ENCODE measurements at places on chromosomes 7 and 10.

DNA sequence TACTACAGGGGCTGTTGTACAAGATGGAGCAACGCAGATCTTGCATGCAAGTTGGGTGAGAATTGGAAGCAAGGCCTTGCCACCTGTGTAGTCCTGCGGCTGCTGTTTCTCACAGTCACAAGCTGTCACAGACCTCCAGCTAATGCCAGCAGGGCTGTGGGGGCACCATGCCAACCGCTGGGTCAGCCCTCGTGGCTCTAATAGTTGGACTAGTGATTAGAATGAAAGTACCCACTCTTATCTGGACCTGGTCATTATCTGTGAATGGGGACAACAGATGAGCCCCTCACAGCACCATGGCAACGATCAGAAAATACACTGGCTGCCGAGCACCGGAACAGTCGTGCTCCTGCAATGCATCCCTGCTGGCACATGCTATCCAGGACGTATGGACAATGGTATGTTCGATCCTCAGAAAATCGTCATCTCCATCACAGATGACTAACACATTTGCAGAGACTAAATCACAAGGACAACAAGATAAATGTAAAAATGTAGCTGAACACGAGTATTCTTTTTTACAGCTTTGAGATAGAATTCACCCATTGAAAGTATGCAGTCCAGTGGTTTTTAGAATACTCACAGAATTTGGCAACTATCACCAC lies 80.4 kb upstream of the CALN1 start:
- no peak for DNase-seq

DNA sequence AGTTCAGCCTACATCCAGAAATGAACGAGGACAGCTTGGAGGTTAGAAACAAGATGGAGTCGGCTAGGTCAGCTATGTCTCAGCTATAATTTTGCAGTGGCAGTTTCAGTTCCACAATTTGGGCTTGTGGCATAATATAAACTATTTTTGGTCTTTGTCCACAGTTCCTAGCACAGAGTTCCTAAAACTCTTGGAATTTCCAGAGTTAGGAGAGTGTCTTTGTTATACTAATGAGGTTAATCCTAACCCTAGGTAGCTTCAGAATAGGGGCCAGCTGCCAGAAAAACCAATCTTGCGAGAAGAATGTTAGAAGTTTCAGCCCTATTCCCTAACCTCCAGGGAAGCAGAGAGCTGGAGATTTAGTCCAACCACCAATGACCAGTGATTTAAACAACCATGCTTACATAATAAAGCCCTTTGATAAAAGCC lies 131.9 kb downstream of the AKR1D1 start:
- no peak for DNase-seq

DNA sequence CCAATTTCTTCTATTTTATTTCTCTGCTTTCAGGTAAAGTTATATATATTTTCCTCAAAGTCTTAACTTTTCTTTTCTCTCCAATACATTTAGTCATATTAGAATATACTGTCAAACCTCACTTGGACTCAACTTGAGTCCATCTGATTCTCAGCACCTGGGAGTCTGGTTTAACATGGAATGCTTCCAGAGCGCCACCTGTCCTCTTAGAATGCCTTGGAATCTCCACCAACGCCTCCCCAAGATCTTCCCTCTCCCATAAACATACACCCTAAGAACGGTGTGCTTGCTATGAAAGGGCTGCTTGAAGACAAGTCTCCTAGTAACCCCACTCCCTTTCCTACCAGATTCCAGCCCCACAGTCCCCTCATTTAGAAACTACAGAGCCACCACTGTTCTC lies 229.1 kb upstream of the MKLN1 start:
- no peak for DNase-seq

DNA sequence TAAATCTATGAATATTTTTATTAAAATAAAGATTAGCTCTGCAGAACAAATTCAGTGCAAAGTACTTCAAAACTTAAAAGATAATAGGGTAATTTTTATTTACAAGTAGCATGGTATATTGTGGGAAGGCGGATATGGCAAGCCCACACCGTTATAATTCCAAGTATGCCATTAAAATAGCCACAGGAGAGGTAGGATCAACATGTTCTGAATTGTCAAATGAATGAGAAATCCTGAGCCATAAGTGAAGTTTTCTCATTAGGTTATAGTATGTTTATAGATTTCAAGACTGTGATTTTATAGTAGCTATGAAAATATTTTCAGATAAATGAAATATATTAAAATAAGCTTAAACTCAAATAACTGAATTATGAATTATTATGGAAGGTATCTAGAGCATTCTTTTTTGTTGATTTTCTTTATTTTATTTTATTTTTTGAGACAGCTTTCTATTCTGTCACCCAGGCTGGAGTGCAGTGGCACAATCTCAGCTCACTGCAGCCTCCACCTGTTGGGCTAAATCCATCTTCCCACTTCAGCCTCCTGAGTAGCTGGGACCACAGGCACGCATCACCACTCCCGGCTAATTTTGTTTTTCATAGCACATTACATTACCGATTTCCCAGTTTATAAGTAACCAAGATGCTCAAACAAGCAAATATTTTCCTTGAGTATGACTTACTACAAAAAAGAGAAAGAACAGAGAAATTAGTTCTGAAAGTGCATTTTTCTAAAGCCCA lies 956.6 kb downstream of the GATA3 start:
- DNase-seq: no peak

- no peak for DNase-seq
Measured at GRCh38 chr10:78706256-78706655, 362.5 kb upstream of the ZMIZ1 start.

- DNase-seq: no peak
Measured at GRCh38 chr10:79438699-79439085, 6.7 kb downstream of the ZCCHC24 start.

GRCh38 chr7:132475037-132475668 lies 101.1 kb downstream of the PLXNA4 start:
- no peak for DNase-seq

GRCh38 chr7:45969940-45970339 lies 48.9 kb upstream of the IGFBP3 start:
- no peak for DNase-seq

GRCh38 chr7:122764020-122764419 lies 61.3 kb upstream of the RNF148 start:
- DNase-seq: no peak

DNA sequence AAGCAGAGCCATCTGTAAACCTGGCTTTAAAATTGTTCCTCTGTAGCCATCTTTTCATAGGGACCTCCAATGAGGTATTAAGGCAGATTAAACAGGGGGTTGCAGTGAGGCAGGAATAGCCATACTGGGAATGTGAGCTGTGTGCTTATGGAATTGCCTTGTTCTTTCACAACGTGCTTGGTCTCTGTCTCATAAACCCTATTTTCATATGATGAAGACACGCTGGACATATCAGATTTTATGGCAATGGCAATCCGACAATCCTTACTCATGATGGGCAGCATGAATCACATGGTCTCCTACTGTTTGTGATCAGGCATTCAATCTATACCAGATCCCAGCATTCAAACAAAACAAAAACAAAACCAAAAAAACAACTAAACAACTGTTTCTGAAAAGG lies 418.9 kb upstream of the NRP1 start:
- no peak for DNase-seq

DNA sequence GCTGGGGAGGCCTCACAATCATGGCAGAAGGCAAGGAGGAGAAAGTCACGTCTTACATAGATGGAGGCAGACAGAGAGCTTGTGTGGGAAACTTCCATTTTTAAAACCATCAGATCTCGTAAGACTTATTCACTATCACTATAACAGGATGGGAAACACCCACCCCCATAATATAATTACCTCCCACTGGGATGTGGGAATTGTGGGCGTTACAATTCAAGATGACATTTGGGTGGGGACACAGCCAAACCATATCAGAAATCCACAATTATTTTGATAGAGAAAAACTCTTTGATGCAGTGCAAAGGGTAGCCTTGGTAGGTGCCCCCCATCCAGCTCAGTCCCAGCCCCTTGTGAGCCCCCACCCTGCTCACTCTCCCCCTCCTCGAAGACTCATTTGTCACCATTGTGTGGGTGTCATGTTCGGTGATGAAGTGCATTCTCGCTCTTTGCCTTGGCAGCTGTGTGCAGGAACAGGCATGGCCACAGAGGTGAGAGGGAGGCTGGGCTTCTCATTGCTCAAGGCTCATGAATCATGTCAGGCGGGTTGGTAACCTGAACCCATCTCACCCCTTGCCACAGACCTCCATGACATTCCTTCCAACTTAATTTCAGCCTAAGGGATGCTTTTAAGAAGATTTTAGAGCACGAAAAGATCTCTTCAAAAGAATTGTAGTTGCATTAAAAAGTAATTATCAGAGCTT lies 75.9 kb downstream of the BUB3 start:
- DNase-seq: no peak

DNA sequence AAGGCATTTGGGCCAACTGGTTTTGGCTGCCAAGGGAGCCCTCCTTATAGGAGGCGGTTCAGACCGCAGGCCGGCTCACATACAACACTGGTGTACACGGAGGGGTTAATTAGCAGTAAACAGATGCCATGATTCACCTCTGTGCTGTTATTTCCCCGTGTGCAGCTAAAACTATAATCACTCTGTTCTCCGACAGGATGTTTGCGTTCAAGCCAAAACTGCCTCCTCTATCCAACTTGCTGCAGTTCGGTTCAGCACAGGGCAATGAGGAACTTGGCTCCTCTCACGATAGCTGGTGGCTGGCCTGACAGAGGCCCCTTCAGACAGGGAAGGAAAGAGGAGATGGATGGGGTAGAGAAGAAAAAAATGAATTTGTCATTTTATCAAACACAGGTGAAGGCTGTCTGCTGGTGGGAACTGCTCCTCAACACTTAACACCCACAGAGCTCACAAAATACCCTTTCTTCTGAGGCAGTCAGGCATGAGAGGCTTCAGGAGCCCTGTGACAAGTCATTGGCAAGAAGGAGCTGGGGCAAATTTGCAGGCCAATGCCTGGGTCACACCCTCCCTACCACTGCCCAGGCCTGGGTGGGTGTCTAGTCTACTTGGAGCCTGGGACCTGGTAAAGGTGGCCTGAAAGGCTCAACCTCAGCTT lies 24.0 kb downstream of the KCNMA1 start:
- no peak for DNase-seq

- DNase-seq: no peak
Measured at GRCh38 chr10:28793482-28793881, 116.2 kb downstream of the BAMBI start.

- DNase-seq: no peak
Measured at GRCh38 chr10:50874723-50875122, 10.7 kb downstream of the A1CF start.

DNA sequence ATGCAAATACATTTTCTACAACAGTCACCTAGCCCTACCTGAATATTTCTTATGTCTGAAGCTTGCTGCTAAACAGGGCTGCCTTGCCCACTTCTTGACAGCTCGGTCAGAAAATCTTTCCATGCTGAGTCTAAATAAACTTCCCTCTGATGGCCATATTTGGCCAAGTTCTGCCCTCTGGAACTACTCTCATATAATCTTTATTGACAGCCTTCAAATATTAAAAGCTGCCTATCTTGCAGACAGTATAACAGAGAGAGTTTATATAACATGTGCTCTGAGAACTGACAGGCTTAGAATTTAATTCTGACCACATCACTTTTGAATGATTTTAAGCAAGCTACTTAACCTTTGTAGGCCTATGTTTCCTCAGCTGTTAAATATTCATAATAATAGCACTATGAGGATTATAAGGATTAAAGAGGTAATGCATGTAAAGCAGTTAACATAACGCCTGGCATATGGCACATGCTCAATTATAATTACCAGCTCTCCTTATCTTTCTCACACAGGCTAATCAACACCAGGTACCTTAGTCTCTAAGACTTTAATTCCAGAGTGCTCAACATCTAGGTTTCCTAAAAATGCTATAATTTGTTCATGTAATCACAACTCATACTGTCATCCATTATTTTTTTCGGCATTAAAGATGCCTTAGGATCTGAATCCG lies 334.1 kb downstream of the HPSE2 start:
- DNase-seq: no peak

DNA sequence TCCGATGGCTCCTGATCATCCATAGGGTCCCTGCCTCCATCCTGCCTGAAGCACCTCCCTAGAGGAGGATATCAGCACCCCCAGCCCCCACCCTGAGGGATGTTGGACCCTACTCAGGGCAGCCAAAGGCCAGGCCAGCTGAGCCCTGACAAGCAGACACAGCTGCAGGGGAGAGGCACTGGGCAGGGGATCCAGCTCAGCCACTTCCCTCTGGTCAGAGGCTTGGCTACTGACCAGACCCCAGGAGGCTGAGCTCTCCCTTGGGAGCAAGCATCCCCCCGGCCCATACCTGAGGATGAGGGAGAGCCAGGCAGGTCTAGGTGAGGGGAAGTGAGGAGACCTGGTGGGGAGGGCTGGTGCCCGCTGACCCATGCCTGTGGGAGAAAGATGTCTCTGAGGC lies 6.6 kb downstream of the LDB3 start:
- no peak for DNase-seq

GRCh38 chr7:2016021-2016631 lies 216.6 kb downstream of the MAD1L1 start:
- no peak for DNase-seq

GRCh38 chr7:50614721-50615518 lies 49.7 kb upstream of the DDC start:
- DNase-seq: no peak

DNA sequence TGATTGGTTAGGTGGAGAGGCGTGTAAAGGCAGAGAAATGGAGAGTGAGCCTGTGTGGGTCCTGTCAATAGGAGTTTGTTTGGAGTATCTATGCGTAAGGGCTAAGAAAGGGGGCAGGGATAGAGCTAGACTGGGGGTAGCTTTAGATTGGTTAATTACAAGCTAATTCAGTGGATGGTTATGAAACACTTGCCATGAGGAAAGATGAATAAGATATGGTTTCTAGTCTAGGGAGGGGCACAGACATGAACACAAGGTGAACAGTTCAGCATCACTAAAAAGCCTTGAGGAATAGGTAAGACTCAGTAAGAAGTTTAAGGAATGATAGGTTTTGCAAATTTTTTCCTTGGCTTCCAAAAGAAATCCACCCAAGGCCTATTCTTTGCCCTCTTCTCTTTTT lies 50.6 kb downstream of the PLPP4 start:
- no peak for DNase-seq

DNA sequence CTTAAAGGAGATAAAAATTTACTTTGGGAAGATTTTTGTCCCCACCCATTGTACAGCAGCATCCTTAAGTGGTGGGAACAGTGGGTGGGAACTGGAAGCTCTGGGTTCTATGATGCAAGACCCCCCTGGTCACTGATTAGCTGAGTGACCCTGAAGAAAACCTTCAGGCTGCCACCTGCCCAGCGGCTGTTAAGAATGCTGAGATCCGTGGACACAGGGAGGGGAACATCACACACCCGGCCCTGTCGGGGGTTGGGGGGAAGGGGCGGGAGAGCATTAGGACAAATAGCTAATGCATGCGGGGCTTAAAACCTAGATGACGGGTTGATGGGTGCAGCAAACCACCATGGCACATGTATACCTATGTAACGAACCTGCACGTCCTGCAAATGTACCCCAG lies 14.5 kb downstream of the CARD11 start:
- no peak for DNase-seq

All from urinary bladder (tissue), 4 donors.